ENCODE measurements at places on chromosomes 11 and 22.

DNA sequence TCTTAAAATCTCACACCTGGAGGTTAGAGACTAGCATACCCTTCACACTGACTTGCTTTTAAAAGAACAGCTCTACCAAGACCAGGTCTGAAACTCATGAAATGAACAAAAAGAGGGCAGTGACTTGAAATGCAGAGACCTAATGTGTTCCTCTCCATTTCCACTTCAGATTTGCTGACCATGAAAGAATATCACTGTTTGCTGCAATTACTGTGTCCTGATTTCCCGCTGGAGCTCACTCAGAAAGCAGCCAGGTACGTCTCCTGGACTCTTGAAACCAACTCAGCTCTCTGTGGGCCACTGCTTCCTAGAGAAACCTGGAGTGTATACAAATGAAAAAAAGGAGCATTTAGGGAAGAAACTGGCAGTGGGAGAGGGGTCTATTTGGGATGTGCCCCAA lies 39.2 kb downstream of the ARFGAP2 start:
- no peak for DNase-seq

DNA sequence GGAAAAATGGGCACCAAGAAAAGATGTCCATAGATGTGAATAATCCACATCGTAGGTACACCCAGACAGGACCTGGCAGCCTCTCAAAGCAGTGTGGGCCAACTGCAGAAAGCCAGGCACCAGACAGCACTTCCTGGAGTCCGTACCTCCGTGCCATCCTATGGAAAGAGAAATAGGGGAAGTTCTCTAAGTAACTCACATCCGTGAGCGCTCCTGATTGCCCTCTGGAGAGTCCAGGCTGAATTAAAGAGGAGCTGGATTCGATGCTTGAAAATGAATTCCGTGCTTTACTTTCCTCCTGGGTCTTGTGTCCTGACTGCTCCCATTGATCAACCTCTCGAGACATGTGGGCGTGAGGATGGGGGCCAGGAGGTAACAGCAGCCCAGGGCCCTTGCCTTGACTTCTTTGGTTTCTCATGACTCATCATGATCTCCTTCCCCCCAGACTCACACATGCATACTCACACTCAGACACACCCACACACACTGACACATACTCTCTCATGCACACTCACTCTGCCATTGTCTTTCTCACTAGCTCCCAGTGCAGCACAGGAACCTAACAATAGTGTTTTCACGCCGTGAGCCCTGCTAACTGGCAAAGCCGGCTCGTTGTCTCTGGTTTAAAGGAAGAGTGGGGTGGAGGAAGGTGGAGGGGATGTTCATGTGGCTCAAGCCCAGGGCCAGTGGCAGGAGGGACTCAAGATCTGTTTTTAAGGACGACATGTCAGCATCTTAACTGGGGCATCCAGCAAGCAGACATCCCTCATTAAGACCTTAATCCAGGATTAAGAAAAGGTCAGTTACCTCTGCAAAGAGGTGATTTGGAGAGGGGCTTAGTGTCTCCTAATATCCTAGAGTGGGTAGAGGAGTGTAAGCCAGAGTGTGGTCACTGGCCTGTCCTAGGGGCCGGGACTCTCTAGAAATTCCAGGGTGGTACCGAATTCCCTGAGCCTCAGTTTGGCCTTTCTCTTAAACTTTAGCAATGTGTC lies 104.2 kb downstream of the SCN3B start:
- no peak for DNase-seq

GRCh38 chr11:76394411-76394810 lies 13.3 kb downstream of the GVQW3 start:
- DNase-seq = no peak

GRCh38 chr22:47374273-47374771 lies 611.9 kb downstream of the TBC1D22A start:
- no peak for DNase-seq

DNA sequence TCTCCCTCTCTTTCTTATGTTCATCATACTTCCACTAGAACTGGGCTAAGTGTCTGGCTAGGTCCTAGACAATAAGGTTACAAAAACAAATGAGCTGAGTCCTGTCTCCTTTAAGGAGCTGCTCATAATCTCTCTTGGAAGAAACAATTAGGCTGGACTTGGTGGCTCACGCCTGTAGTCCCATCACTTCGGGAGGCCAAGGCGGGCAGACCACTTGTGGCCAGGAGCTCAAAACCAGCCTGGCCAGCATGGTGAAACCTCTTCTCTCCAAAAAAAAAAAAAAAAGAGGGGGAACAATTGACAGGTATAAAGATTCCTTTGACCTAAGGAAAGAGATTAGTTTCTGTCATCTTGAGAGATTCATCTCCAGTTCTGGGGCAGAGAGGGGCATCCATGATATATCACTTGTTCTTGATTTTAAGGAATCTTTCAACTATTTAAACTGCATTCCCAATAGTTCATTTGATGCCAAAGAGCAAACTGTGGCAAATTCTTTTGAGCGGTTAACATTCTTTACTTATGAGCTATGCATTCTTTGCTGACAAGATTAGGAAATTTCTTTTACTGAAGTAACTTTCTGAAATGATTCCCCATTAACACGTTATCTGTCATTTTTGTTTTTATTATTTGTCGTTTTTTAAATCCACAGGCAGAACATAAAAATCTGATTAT lies 125.5 kb downstream of the C11orf87 start:
- no peak for DNase-seq

- DNase-seq = no peak
These were observed 184.1 kb upstream of the ARHGAP20 start for GRCh38 chr11:110896358-110896757.

DNA sequence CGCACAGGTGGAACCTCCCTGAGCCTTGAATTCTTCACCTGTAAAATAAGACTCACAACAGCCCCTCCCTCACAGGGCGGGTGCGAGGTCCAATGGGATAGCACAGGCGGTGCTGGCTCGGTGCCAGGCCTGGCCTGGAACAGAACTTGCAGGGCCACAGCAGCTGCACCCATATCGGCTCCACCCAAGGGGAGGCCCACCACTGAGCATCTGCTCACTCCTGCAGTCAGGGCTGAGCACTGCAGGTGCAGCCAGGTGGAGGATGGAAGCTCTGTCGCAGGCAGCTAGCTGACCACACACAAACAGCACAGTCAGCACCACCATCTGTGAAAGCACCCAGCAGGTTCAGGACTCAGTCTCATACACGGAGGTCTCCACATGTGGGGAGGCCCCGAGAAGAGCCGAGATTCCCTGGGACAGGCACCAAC lies 19.6 kb downstream of the VPS37C start:
- DNase-seq = no peak

GRCh38 chr11:124090996-124091395 lies 24.3 kb upstream of the VWA5A start:
- no peak for DNase-seq

GRCh38 chr11:13771151-13771550 lies 102.7 kb downstream of the FAR1 start:
- DNase-seq = no peak

- DNase-seq = no peak
These were observed 32.0 kb upstream of the YWHAH start for GRCh38 chr22:31912407-31912743.

DNA sequence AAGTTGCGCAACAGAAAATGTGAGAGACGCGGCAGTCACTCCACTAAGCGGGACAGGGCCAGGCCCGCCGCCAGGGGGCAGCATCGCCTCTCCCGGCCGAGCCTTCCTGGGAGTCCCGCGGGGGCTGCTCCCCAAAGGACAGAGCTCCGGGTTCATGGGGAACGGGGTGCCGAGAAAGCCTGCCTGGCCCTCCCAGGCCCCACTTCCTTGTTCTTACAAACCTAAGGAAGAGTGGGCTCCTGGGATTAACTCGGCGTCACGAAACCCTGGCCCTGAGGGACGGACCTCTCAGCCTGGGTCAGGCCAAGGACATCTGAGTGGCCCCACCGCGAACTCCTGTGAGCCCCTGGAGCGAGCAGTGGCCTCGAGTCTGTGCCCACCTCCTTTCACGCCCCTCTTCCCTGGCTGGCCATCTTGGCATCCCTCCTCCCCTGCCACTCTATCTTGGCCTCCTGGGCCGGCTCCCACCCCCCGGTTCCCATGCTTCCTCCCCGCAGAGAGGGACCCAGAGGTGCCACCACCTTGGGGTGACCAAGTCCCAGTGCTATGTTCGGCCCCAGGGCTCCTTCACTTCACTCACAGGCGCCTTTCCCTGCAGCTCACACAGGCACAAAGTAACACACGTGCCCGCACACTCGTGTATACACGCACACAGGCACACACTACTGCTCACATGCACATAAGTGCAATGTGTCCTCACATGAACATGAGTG lies 99.9 kb upstream of the FGF3 start:
- DNase-seq = peak; percentile 45

Data from T follicular helper cell (primary cell).